ENCODE measurements at places on chromosomes 11 and 22. TPM values are rescaled to one million over a fixed set of nuclear protein-coding genes. Genes with fewer than 3 reads are reported as not detected.

GRCh38 chr22:50505776-50506610, 1.5 kb downstream of the LMF2 start:
- peak; percentile 33 for DNase-seq

DNA sequence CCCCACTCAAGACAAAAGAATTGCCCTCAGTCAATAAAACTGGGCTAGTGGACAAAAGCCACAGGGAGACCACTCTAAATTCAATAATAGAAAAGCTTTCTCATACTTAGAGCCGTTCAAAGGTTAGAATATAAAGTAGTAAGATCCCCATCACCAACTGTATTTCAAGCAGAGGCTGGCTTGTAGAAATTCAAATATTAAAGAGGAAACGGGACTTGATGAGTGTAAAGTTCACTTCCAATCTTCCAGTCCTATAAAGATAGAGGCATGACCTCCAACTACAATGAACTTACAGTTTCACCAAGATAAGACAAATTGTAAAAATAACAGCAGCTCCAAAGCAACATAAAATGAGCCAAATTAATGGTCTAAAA, 70.4 kb downstream of the CCDC34 start:
- no peak for DNase-seq

The TRABD gene
- total RNA-seq = 121 TPM

The TRIM51 gene
- not detected for total RNA-seq

The SLC22A12 gene
- not detected for total RNA-seq

The NUMA1 gene
- total RNA-seq = 263 TPM

DNA sequence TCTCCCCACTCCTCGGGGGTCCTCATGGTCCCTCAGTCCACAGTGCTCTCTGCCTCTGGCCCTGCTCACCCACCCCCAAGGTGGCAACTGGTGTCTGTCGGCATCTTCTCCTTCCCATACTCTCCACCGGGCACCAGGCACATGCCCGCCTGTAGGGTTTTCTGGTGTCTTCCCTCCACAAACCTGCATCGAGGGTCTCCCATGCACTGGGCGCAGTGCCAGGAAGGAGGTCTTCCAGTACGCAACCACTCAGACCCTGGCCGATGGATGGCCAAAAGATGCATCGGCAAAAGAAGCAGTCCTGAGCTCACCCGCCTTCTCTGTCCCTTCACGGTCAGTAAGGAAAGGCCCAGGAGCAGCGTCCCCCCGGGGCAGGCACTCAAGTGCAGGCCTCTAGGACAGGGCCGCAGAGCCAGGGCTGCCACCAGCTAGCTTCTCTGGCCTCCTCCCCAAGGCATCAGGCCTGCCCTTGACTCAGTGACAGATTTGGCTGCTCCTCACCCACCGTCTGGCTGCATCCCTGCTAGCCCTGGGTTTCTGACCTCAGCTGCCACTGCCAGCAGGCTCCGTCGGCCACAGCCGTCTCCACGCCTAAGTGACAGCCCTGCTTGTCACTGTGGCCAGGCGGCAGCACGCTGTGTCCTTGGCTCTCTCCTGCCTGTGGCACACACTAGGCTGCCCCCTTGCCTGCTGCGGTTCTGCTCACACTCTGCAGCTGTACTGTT, 32.1 kb upstream of the IGSF9B start:
- no peak for DNase-seq

The TYMP gene
- 86.3 TPM for total RNA-seq

The C11orf65 gene
- total RNA-seq = 0.57 TPM

DNA sequence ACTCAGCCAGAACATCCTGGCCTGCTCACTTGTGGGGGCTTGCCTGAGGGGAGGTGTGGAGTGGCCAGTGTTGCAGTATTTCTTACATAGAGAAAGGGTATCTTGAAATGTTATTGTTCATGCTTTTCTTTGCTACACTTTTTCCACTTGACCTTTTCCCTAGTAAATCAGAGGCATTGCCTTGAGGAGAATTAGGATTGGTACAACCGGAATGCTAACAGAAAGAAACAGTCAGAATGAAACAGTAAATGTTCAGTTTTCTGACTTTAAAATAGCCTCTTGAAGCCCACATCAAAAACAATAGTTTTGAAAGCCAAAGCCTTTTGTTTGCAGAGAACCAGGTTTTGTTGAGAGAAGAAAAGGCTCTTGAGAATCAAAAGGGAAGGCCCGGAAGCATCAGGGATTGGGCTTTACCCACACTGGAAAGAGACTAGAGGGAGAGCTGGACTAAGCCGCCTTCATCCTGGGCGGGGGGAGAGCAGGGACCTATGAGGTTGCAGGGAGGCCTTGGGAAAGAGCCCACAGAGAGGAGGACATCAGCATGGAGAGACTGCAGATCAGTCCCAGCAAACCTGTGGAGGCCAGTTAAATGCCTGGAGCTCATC, 12.4 kb downstream of the ADM start:
- no peak for DNase-seq

The DDX25 gene
- not detected for total RNA-seq

GRCh38 chr22:42587588-42588175, 27.0 kb downstream of the POLDIP3 start:
- DNase-seq = no peak

DNA sequence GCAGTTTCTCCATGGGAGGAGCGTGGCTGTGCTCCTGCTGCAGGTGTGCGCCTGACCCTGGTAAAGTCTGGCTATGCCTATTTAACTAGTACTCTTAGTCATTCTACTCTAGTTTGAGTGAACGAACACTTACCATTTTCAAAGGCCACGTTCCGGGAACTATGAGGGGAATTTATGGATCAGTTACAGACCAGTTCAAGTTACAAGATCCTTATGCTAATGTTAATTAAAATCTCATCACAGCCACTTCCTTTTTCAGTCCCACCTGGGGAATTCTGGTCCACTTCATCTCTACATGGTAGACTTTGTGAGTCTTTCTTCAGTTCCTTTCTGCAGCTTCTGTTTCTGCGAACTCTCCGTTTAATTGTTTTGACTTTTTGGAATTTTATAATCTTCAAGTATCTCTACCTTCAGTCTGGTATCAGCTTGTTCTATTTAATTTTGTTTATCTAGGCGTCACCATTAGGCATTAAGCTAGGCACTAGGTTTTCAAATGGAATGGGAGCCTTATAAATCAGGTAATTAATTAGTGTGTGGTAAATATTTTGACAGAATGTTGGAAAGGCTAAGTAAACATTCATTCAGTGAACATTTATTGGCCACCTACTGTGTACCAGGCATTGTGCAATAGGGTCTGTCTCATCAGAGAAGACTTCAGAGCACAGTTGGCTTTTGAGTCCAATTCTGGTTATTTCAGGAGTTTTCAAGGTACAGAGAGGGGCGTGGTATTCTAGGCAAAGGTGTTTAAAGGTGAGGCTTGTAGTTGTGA, 78.9 kb downstream of the GRK3 start:
- no peak for DNase-seq

DNA sequence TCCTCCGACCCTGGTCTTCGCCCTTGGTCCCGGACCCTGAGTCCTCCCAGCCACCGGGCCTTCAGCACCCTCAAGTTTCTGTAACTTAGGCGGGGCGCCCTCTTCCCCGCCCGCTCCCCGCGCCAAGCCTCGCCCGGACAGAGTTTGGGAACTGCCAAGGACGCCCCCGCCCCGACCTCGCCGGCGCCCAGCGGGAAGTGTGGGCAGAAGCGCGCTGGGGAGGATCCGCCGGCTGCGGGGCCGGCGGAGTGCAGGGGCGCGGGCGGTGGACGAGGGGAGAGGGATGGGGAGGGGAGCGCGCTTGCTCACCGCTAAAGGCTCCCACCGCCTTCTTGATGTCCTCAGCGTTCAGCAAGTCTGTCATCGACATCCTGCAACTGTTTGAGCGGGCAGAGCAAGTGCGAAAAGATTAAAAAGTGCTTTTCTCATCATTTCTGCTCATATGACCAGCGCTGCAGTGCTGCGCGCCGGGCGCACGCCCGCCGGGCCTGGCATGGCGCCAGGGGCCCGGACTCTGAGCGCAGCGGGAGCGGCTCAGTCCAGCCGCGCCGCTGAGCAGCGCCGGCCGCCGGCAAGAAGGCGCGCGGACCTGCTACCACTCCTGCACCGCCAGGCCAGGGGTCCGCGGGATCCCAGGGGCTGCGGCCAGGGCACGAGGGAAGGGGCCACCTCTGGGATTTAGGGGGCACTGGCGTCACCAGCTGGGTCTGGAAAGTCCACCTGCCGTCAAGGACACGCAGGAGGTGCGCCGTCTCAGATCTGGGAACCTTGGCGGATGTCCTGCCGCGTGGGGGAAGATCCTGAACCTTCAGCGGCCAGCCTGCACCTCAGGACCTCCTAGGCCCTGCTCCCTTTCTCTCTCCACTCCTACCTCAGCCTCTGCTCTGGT, at the start of gene PVALB:
TSS of gene PVALB (minus strand) at position 400 of the 889 bp plus-strand sequence. CDS start at position 370, 30 bp downstream.
- peak; percentile 41 for DNase-seq

GRCh38 chr22:38201371-38201710, 453 bp upstream of the MAFF start:
- no peak for DNase-seq

GRCh38 chr11:86551288-86552092, 120.9 kb downstream of the ME3 start:
- DNase-seq = no peak

The UBQLN3 gene
- total RNA-seq = 0.17 TPM

The PHETA2 gene
- 3.3 TPM for total RNA-seq

- no peak for DNase-seq
These were observed 21.1 kb downstream of the FLRT1 start for GRCh38 chr11:64056861-64057260.

DNA sequence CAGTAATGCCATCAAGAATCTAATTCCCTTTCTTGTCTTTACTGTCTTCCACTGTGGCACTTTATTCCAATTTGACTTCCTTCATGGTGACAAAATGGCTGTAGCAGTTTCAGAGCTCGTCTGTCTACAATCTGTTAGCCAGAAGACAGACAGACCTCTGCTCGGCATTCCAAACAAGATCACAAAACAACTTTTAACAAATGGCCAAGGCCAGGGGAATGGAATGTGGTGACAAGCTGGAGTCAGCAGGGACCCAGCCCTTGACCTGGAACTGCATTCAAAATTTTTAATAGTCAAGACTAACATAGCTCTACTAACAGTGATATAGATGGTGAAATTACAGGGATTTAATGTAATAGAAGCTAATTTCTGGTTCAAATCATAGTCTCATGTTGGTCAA, 637.2 kb downstream of the ETS1 start:
- DNase-seq = no peak

GRCh38 chr11:96055706-96056387, 131.9 kb upstream of the MTMR2 start:
- DNase-seq = no peak

The LTO1 gene
- total RNA-seq = 35.0 TPM

- DNase-seq = no peak
These were observed 38.6 kb upstream of the LMO2 start for GRCh38 chr11:33930317-33931021.

- DNase-seq = peak; percentile 65
These were observed 966 bp downstream of the AHNAK start for GRCh38 chr11:62545437-62546243.

DNA sequence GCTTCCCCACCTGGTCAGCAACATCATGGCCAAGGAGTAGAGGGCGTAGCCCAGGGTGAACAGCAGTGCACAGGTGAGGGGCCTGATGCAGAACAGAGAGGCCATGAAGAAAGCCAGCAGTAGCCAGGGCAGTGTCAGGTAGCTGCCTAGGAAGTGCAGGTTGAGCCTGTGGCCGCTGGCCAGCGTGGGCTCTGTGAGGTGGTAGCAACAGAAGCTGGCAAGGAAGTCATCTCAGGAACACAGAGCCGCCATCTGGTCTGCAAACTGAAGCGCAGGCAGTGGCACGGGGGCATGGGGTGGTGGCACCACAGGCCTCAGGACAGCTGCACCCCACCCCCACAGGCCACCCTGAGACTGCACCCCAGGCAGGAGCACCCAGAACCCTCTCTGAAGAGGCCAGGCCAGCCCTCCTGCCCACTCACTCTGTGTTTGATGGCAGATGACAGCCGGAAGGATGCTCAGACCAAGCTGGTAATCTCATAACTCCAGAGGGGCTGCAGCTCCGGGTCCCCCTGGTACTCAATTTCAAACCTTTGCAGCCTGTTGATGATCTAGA, 95.3 kb downstream of the MED15 start:
- DNase-seq = no peak

GRCh38 chr22:32531228-32531627, 56.6 kb downstream of the FBXO7 start:
- no peak for DNase-seq

- DNase-seq = no peak
These were observed 380 bp upstream of the TTC17 start for GRCh38 chr11:43358279-43358800.

- no peak for DNase-seq
These were observed 16.0 kb downstream of the RASD2 start for GRCh38 chr22:35556666-35557065.

The RASSF10 gene
- not detected for total RNA-seq

DNA sequence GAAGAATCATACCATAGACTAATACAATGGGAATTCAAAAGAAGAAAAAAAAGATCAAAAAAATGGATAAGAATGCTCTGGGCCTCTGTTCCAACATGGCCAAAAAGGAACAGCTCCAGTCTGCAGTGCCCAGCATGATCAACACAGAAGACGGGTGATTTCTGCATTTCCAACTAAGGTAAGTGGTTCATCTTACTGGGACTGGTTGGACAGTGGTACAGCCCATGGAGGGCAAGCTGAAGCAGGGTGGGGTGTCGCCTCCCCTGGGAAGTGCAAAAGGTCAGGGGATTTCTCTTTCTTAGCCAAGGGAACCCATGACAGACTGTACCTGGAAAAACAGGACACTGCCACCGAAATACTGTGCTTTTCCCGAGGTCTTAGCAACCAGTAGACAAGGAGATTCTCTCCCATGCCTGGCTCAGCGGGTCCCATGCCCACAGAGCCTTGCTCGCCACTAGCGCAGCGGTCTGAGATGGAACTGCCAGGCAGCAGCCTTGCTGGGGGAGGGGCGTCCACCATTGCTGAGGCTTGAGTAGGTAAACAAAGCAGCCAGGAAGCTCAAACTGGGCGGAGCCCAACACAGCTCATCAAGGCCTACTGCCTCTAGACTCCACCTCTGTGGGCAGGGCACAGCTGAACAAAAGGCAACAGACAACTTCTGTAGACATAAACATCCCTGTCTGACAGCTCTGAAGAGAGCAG, 428.4 kb downstream of the MN1 start:
- DNase-seq = no peak

DNA sequence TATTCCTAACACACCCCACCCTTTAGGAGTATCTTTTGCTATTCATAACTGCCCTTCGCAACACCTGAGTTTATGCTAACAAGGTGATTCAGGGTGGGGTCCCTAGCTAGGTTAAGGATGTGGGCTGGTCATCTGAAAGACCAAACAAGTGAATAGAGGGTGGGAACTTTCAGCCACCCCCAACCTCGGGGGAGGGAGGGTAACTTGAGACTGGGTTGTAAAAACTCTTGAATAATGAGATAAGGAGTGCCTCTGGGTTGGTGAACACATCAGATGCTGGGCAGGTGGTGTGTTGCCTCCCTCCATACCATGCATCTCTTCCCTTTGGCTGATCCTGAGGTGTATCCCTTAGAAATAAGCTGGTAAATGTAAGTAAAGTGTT, 111.5 kb downstream of the SWAP70 start:
- no peak for DNase-seq

DNA sequence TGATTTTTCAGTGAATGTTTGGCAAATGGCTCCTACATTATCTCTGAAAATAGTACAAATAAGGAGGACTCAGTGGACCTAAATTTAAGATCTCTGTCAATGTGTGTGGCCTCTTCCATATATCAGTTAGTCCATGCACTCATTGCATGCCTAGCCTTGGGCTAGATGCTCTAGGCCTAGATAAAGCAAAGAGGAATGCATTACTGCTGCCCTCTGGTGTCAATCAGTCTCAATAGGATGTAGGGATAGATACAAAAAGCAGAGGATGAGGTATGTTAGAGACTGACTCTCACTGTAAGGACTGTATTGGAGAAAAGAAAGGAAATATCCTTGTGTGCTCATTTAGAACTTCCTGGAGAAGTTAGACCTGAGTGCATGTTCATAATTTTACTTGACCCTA, 42.0 kb downstream of the MS4A2 start:
- DNase-seq = no peak
